ENCODE measurements at places on chromosomes 1 and 21. TPM values are rescaled to one million over a fixed set of nuclear protein-coding genes. Genes with fewer than 3 reads are reported as not detected.

DNA sequence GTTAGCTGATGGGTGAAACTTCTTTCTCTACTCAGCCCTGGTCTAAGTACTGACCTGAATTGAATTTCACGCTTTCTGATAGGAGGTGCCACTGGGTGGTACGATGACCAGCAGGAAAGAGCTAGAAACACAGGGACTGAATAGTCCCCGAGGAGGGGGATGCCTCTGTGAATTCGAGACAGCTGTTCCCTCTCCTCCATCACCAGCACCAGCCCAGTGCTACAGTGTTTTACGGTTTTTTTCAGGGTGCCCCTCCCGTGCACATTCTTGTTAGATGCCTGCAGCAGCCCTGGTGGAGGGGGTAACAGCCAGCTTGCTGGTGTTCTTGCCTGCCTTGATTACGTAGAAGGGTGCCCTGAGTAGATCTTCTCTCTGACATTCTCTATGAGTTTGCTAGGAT lies 7.1 kb downstream of the HUNK start:
- H3K36me3 ChIP-seq: no peaks in the 10 kb centered on the region
- no peak for DNase-seq
- no peak overlapping the region for H3K4me3 ChIP-seq
- H3K4me1 ChIP-seq: no peaks in the 10 kb centered on the region
- H3K27me3 ChIP-seq: peaks cover 3% of the 10 kb centered on the region

The MUL1 gene
- total RNA-seq: 29.5 TPM

DNA sequence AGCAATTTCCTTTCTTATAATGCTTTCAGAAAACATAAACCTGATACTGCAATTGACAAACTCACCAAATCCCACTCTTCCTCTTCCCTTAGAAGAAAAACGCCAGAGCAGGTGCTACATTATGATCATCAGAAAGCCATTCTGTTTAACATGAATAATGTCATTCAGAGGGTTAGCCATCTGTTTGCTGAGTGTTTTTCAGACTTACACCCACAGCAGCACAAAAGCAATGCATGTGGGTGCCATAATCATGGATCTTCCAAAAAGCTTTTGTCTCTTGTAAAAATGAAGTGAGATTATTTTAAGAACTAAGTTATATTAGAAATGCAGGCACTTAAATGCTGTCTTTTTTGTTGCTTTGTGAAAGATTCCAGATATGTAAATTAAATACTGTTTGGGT lies 204.6 kb upstream of the TMPRSS15 start:
- no peak overlapping the region for H3K27ac ChIP-seq
- H3K36me3 ChIP-seq: no peaks in the 10 kb centered on the region
- no peak for DNase-seq
- H3K27me3 ChIP-seq: no peaks in the 10 kb centered on the region
- H3K4me1 ChIP-seq: no peaks in the 10 kb centered on the region

The SNIP1 gene
- total RNA-seq: 67.2 TPM

The MRPS6 gene
- total RNA-seq: 54.5 TPM

The MROH7 gene
- 0.33 TPM for total RNA-seq

- H3K27ac ChIP-seq: no peak overlapping the region
- no peaks in the 10 kb centered on the region for H3K27me3 ChIP-seq
- H3K36me3 ChIP-seq: no peaks in the 10 kb centered on the region
- H3K4me1 ChIP-seq: peaks cover 5% of the 10 kb centered on the region
- DNase-seq: no peak
- H3K4me3 ChIP-seq: no peak overlapping the region
These were observed 4.1 kb upstream of the NEGR1 start for GRCh38 chr1:72286401-72286800.

DNA sequence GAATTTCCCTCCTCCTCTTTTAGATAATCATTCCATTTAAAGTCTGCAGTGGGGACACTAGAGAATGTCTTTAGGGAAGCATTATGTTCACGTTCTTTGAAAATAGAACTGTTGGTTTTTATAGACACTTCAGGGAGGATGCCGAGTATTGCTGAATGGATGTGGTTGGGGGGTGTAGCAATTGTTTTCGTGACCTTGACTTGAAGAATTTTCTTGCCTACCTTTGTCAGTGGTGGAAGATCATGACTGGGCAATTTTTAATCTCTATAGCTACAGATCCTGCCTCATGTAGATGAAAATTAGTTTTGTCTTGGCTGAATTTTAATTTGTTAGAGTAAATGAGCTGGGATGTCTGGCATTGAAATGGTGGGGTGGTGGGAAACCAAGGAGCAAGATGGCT lies 3.8 kb downstream of the SMG7 start:
- no peaks in the 10 kb centered on the region for H3K36me3 ChIP-seq
- H3K27ac ChIP-seq: no peak overlapping the region
- peaks cover 17% of the 10 kb centered on the region for H3K4me1 ChIP-seq
- no peak for DNase-seq

- no peaks in the 10 kb centered on the region for H3K36me3 ChIP-seq
- H3K27ac ChIP-seq: no peak overlapping the region
- no peaks in the 10 kb centered on the region for H3K4me1 ChIP-seq
These were observed 8.7 kb downstream of the NPHP4 start for GRCh38 chr1:5983361-5984103.

DNA sequence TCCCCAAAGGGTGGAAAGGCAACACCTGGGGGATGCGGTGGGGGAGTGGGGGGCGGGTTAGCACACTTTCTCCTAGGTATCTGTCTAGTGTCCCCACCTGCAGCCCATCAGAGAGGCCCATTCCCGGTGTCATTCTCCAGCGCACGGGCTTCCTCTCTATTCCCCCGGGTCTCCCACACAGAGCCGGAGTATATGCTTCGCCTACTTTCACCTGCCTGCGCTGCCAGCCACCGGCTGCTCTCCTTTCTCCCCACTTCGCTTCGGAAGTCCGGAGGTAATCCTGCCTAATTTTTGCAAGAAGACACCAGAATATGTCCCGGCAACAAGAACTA lies 852 bp downstream of the RGS7 start:
- DNase-seq: no peak
- H3K27me3 ChIP-seq: peaks cover 5% of the 10 kb centered on the region
- H3K4me1 ChIP-seq: no peaks in the 10 kb centered on the region
- H3K27ac ChIP-seq: no peak overlapping the region
- no peak overlapping the region for H3K4me3 ChIP-seq

- DNase-seq: no peak
- peaks cover 11% of the 10 kb centered on the region for H3K36me3 ChIP-seq
- no peaks in the 10 kb centered on the region for H3K27me3 ChIP-seq
- H3K4me1 ChIP-seq: no peaks in the 10 kb centered on the region
- H3K27ac ChIP-seq: no peak overlapping the region
- no peak overlapping the region for H3K4me3 ChIP-seq
These were observed 18.4 kb upstream of the SPATC1L start for GRCh38 chr21:46202592-46203202.

The NUF2 gene
- 5.6 TPM for total RNA-seq

The RNPC3 gene
- total RNA-seq: 56.7 TPM

DNA sequence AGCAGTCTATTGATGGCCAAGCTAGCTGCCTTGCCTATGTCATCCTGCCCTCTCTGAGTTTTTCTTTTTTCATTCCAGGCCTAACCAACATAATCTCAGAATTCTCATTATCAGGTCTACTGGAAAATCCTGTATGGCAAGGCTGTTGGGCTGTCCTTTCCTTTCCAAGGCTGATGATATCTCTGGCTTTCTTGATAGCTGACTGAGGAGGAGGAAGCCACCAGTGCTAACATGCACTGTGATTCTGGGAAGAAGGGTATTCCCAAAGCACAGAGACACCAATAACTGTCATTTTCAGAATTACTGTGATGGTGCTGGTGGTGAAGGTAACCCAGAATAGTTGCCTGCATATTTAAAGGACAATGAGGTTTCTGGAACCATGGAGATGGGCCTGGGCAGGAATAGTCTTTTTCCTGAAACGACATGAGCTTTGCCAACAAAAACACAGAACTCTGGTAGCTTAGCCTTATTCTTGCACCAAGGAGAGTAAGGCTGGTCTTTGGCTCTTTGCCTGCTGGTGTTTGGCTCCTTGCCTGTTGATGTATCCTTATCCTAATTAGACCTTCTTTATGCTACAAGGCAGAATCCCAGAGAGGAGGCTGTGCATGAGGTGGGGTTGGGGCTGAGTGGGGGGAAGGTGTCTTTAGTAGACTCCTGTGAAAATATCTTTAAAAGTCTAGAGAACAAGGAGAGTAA lies 157.4 kb downstream of the TNFSF18 start:
- no peak for DNase-seq
- no peaks in the 10 kb centered on the region for H3K27me3 ChIP-seq
- peaks cover 7% of the 10 kb centered on the region for H3K4me1 ChIP-seq
- H3K27ac ChIP-seq: no peak overlapping the region
- no peaks in the 10 kb centered on the region for H3K36me3 ChIP-seq

GRCh38 chr1:3186526-3186921 lies 117.5 kb downstream of the PRDM16 start:
- H3K36me3 ChIP-seq: no peaks in the 10 kb centered on the region
- peaks cover 4% of the 10 kb centered on the region for H3K27me3 ChIP-seq
- H3K4me3 ChIP-seq: no peak overlapping the region
- no peak for DNase-seq
- no peaks in the 10 kb centered on the region for H3K4me1 ChIP-seq

The RNU1-2 gene
- 3,261 TPM for total RNA-seq

The UBL4B gene
- total RNA-seq: not detected

DNA sequence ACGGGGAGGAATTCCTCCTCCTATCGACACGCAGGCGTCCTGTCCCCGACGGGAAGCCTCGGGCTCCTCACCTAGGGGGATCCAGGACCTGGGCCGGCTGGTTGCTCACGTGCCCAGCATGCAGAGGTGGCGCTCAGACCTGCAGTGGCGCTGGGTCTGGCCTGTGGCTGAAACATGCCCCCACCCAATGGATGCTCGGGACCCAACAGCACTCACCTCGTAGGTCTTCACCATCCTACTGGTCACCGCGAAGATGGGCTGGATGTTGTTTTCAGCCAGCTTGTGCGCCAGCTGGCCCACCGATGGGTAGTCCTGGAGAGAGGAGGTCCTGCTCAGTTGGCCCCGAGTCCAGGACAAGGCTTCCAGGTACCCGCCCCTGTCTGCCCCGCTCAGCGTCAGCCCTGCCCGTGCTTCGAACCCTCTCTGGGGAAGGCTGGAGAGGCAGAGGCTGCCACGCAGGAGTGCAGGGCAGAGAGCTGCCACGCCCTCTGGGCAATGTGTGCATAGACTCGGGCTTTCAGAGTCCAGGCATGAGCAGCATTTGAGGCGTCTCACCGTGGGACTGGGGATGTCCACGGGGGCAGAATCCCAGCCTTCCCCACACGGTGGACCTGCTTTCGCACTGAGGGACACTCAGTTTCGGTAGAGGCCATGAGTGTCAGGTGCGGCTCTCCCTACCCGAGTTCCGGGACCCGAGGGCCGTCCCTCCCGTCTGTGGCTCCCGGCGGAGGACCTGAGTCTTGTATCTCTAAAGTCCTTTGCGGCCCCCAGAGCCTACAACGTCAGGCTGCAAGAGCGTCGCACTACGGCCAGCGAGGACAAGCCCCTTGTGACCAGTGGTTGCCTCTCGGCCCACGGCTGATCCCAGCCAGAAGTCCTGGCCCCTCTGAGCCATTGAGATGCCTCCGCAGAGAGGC lies 21.6 kb downstream of the ITGB2 start:
- peaks cover 96% of the 10 kb centered on the region for H3K36me3 ChIP-seq
- no peak overlapping the region for H3K4me3 ChIP-seq
- H3K4me1 ChIP-seq: peaks cover 20% of the 10 kb centered on the region
- no peaks in the 10 kb centered on the region for H3K27me3 ChIP-seq
- H3K27ac ChIP-seq: no peak overlapping the region
- DNase-seq: no peak

The PRDX1 gene
- total RNA-seq: 30.6 TPM

The PRR9 gene
- not detected for total RNA-seq

DNA sequence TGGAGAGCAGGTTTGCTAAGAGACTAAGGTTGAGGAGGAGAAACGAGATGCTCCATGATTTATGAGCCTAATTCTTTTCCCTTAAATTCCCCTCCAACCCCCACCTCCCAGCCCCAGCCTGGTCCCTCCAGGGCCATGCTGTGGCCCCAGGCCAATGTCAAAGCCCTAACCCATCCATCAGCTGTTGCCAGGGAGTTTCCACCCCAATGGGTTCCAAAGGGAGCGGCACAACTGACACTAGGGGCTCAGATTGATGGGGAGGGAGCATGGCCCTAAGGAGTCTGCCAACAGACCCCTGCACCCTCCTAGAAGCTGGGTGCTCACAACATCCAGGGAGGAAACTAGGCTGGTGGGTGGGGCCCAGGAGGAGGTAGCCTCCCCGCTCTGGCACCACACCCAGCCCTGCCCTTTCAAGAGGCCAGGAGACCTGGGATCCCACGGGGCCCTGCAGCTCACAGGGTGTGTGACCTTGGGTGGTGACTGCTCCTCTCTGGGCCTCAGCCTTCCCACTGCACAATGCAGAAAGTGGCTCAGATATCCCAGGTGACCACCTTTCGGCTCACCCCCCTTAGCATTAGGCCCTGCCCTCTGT lies 12.9 kb downstream of the AHDC1 start:
- H3K27ac ChIP-seq: no peak overlapping the region
- H3K4me3 ChIP-seq: no peak overlapping the region
- peaks cover 32% of the 10 kb centered on the region for H3K4me1 ChIP-seq
- DNase-seq: no peak
- no peaks in the 10 kb centered on the region for H3K27me3 ChIP-seq
- H3K36me3 ChIP-seq: peaks cover 5% of the 10 kb centered on the region

GRCh38 chr1:53688381-53689102 lies 50.4 kb downstream of the GLIS1 start:
- peak; percentile 16 for DNase-seq
- H3K4me3 ChIP-seq: no peak overlapping the region
- no peaks in the 10 kb centered on the region for H3K27me3 ChIP-seq
- H3K36me3 ChIP-seq: no peaks in the 10 kb centered on the region
- no peaks in the 10 kb centered on the region for H3K4me1 ChIP-seq

- peaks cover 36% of the 10 kb centered on the region for H3K36me3 ChIP-seq
- peaks cover 38% of the 10 kb centered on the region for H3K4me1 ChIP-seq
- DNase-seq: no peak
- H3K27me3 ChIP-seq: no peaks in the 10 kb centered on the region
- H3K27ac ChIP-seq: peak overlapping the region; percentile 77
These were observed 872 bp downstream of the TSTD1 start for GRCh38 chr1:161037661-161038522.

GRCh38 chr21:37711836-37712568 lies 204.3 kb downstream of the KCNJ6 start:
- H3K4me3 ChIP-seq: no peak overlapping the region
- H3K27me3 ChIP-seq: no peaks in the 10 kb centered on the region
- H3K36me3 ChIP-seq: no peaks in the 10 kb centered on the region
- no peaks in the 10 kb centered on the region for H3K4me1 ChIP-seq
- peak; percentile 20 for DNase-seq

The IFI44L gene
- total RNA-seq: 12.6 TPM
